ENCODE measurements at places on chromosomes 1 and 21. TPM values are rescaled to one million over a fixed set of nuclear protein-coding genes. Genes with fewer than 3 reads are reported as not detected.
A peak's percentile ranks its signal among the peaks of the same experiment; 100 is the strongest.

Gene CNKSR1
- total RNA-seq: 16.8 TPM

Gene SYCP1
- total RNA-seq: 0.17 TPM

- no peak for DNase-seq
Observed at GRCh38 chr1:78096976-78097375, 51.2 kb downstream of the GIPC2 start.

GRCh38 chr1:158819461-158820443 is 11.4 kb upstream of the MNDA start:
- DNase-seq: no peak

- DNase-seq: no peak
Observed at GRCh38 chr21:42115136-42115683, 44.1 kb downstream of the UMODL1 start.

Gene HIVEP3
- 5.8 TPM for total RNA-seq

- DNase-seq: no peak
Observed at GRCh38 chr1:54001591-54001990, 16.4 kb downstream of the LDLRAD1 start.

- DNase-seq: no peak
Observed at GRCh38 chr1:202268032-202268431, 73.7 kb downstream of the UBE2T start.

DNA sequence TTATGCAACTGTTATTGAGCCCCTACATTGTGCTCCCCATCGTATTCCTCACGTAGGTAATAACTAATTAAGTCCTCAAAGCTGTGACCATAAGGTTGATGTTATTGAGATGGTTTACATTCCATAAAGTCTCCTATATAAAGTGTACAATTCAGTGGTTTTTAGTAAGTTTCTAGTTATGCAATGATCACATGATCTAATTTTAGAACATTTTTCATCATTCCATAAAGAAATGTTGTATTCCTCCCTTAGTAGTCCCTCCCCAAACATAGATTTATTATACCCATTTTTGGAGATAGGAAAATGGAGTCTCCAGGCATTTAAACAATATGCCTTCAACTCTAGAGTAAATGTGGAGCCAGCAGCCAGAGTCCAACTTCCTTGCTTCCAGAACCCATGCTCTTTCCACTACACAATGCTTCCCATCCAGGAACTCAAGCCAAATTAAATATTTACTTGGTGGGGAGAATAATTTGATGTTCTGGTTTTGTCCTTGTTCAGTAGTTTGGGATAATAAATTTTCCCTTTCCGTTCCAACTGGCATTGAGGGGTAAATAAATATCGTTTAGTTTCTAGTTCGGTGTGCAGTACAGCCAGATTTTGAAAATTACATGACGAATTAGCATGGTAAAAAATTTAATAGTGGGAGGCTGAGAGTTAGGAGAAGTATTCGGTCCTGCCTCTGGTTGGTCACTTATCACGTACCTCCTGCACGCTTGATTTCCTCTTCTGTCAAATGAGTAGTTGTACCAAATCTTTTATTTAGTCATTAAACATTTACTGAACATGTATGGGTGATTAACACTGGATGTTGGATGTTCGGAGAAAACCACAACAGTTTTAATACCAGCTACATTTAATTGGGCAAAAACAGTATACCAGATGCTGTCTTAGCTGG is 66.3 kb downstream of the CACHD1 start:
- no peak for DNase-seq

- no peak for DNase-seq
Observed at GRCh38 chr1:225565847-225566246, 87.1 kb downstream of the ENAH start.

DNA sequence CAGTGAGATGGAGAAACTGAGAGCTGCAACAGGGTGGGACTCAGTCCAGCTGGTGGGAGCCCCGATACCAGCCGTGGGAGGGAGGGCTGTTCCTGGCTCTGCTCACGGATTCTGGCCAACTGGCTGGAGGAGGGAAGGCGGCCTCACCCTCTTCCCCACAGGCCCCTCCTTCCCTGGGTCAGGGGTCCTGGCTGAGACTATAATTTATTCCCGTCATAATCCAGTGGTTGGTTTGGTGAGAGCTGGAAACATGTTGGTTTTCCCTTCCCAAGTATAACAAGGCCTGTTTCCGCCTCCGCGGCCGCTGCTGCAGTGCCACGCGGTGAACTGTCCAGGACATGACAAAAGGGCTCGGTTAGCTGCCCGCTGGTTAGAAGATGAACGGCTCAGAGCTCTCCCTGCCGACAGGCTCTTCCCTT is 10.0 kb downstream of the PTPRF start:
- DNase-seq: no peak

- no peak for DNase-seq
Observed at GRCh38 chr1:20440785-20441200, 45.2 kb downstream of the CAMK2N1 start.

DNA sequence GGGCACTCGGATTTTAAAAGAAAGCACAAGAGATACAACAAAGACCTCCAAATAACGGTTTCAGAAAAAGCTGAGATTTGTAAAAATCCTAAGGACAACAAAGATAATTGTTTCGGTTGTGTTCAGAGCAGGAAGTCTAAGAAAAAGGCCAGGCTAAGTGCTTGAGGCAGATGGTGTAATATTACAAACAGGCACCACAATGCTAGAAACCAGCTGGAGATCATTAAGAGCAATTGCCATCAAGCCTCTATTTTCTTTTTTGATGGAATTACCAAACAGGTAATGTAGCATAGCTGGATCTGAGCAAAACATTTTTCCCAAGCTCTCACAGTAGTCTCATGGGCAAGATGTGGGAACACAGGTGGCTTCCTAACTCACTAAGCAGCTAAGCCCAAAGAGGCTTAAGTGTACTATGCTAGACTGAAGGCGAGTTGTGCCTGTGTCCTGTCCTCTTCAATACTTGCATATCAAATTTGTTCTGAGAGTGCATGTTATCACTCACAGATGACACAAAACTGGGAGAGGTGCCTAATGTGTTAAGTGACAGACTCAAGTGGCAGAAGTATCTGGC is 161.6 kb downstream of the GLUL start:
- no peak for DNase-seq

DNA sequence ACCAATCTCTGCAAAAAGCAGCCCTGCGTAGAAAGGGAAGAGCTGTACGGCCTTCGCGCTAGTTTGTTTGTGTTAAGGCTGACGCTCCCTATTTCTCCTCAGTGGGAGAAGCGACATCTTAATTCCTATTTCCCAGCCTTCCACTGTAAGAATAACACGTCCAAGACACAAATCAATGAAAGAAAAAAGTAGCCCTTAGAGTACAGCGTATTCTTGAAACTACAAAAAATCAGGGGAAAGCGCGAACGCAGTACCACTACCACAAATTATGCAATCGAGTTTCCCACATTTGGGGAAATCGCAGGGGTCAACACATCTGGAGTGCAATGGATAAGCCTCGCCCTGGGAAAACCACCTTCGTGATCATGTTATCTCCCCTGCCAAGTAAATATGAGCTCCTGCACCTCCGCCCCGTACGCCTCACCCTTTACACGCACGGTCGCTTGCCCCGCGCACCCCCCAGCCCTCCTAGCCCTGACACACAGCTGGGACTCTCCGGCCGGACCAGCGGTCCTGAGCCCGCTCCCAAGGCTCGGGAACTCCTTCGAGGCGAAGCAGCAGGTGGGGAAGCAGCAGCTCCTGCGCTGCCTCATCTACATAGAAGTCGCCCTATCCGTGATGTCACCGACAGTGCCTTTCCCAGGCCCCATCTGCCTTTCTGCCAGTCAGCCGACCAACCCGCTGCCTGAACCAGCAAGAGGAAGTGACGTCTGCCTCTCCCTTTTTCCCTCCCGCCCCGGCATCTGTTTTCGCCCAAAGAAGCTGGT is 94.7 kb downstream of the PPIAL4G start:
- peak; percentile 87 for DNase-seq

Gene UCHL5
- total RNA-seq: 22.8 TPM

GRCh38 chr1:40844887-40845878 is 17.0 kb downstream of the CITED4 start:
- no peak for DNase-seq

Gene TCEA3
- 6.8 TPM for total RNA-seq

Gene AGO1
- total RNA-seq: 24.1 TPM

Gene TLCD4
- 4.0 TPM for total RNA-seq

DNA sequence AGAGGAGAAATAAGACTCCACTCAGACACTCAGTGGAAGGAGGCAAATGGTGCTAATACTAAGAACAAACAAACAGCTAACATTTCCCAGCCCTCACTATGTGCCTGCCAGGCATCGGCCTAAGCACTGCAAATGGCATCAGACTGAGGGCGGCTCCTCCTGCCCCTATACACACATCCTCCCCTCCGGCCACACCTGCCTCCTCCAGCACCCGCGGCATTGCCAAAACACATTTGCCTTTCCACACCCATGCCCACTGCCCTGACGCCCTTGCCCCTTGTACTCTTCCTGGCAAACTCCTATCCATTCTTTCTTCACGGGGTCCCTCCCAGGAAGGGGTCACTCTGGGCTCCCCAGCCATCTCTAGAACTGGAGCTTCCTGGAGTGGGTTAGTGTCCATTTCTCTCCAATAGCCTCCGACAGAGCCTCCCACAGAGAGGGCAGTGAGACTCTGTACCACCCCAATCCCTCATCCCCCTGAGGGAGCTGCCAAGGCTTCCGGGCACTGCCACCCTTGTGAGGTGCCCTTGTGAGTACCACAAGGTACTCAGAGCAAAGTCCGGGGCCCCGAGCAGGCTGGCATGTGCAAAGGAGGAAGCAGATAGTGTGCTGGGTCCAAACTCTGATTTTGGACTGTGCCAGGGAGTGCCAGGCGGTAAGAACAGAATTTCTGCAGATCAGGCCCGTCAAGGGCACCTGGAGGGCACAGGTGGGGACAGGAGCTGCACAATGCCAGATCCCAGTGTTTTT is 959 bp downstream of the AKR7A3 start:
- no peak for DNase-seq

Gene AMY2A
- not detected for total RNA-seq

DNA sequence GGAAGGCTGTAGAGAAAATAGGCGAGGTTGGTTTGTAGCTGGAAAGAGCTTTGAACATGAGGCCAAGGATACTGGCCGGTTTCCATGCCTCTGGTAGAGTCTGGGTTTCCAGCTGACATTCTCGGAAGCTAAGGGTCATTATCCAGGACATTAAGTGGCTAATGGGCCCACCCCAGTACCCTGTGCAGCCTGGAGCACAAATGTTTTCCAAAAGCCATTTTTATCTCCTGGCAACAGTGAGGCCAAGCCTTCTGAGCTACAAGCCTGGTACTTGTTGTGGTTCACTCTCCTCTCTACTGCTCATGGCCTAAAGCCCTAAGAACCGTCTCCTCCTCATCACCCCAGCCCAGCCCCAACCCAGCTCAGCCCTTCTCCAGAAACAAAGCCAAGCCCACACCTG is 122.9 kb downstream of the DMRTA2 start:
- no peak for DNase-seq

GRCh38 chr1:173475564-173476196 is 1.5 kb upstream of the PRDX6 start:
- no peak for DNase-seq

Gene HAPLN2
- not detected for total RNA-seq

DNA sequence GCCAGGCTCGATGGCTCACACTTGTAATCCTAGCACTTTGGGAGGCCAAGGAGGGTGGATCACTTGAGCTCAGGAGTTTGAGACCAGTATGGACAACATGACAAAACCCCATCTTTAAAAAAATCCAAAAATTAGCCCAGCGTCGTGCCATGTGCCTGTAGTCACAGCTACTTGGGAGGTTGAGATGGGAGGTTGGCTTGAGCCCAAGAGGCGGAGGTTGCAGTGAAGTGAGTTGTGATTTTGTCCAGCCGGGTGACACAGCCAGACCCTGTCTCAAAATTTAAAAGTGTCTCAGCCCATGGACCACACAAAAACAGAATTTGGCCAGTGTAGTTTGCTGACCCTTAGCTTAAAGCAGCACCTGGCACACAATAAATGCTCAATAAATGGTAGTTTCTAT is 11.3 kb upstream of the TACSTD2 start:
- DNase-seq: no peak

DNA sequence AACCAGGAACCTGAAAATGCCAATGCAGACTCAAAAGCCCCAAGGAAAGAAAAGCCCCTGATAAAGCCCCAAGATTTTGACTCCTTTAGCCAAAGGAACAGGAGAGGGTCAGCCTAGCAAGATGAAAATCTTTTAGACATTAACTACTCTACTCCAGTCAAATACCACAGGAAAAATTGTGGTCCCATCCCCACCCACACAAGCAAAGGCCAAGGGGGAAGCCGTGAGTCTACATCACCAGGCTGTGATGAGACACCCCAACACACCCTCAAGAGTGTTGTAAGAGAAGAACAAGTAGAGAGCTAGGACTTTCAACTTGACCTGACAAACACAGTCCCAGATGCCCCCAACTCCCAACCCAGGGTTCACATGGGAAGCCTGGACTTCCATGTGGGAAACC is 192.8 kb upstream of the NR5A2 start:
- DNase-seq: no peak

DNA sequence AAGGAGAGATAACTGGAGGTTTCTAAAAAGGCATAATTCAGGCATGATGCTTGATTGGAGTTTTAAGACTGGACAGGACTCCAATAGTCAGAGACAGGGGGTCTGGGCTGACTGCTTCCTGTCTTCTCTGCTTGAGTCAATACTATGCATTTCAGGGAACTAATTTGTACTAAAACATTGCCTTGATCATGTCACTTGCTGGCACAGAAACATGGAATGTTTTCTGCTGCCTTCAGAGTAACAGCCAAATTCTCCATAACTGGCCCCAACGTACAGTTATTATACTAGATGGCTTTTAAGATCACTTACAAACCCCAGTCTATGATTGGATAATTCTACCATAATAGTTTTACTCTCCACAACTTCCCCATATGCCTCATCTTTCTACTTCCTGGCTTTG is 247.0 kb downstream of the DNM3 start:
- DNase-seq: no peak

Gene ADAMTS5
- total RNA-seq: 17.3 TPM

DNA sequence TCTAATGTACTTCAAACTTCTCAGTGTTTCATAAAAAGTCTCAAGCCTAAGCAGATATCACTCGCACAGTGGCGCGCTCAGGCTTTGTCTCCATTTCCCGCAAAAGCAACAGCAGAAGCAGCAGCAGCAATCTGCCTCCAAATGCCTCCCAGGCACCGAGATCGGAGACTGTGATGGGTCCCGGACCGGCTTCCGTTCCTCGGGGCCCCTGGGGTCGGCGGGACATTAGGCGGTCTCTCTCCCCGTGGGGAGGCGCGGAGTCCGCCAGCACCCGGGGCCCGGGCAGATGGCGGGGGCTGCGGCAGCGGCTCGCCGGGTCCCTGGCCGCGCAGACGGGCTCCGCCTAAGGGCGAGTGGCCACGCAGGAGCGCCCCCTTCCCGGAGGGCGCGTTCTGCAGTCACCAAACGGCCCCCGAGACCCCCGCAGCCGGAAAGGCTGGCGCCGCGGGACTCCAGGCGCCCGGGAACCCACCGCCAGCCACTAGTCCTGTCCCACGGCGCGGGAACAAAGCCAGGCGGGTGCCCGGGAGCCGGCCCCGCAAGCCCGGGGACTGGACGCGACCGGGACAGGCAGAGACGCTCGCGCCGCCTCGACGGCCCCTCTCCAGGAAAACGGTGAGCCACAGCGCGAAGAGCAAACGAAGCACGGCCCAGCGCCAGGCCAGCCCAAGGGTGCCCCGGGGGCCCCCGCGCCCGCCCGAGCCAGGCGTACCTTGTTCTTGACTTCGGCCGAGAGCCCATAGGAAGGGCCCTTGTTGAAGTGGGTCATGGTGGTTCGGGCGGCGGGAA is 590 bp downstream of the CNN3 start:
- no peak for DNase-seq
